Effector CD4-positive, alpha-beta T cell (primary cell): ENCODE measurements at places on chromosomes 6 and 20.

DNA sequence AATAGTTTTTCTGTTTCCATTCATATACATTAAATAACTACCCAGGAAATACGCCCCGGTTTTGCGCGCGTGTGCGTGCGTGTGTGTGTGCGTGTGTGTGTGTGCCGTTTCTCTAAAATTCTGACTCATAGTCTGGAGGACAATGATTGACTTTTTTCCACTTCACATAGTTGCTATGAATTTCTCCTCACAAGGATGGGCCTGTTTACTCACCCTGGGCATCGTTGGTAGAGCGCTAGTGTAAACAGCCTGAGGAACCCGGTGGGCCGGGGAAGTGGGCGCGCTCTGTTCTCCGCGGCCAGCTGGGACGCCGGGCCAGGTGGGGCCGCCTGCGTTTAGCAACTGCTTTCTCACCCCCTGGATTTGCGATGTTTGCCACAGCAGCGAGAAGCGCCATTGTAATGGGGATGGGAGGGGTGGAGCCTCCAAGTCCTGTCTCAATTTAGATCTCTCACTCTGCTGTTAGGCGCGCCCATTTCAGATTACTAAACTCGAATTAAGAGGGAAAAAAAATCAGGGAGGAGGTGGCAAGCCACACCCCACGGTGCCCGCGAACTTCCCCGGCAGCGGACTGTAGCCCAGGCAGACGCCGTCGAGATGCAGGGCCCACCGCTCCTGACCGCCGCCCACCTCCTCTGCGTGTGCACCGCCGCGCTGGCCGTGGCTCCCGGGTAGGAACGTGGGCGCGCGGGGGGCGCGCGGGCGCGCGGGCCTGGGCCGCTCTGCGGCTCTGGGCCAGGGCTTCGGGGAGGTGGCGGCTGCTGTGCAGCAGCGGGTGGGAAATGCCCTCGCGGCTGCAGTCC lies at the start of gene CD109:
Gene CD109, plus strand, starts transcription at position 585 of the 803 bp plus-strand sequence. Its CDS starts 13 bp downstream, at position 598.
- peak; percentile 4 for DNase-seq

DNA sequence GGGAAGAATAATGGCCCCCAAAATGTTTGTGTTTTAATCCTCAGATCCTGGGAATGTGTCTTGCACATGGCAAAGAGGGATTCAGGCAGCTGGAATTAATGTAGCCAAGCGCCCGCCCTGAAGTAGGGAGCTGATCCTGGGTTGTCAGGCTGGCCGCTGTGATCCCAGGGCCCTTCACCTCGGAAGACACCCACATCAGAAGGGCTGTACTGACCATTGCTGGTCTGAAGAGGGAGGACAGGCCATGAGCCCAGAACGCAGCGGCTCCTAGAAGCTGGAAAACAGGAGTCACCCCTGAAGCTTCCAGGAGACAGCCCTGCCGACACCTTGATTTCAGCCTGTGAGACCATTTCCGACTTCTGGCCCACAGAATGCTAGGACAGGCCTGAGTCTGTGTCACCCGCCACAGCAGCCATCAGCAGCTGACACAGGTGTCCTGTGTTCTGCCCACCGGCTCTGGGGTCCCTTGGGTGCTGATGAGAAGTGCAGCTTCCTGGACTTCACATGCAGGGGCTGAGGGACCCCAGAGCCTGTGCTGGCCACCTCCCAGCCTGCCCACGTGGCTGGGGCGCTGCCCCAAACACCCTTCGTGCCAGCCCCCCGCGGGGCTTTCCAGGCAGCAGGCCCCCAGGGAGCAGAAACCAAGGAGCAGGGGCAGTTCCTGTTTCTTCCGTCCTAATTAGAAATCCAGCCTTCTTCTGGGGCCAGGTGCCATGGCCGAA lies 86.3 kb downstream of the ERMARD start:
- no peak for DNase-seq

GRCh38 chr6:112466373-112467151 lies 119.4 kb downstream of the RFPL4B start:
- DNase-seq: no peak

GRCh38 chr6:12446394-12446793 lies 156.2 kb downstream of the EDN1 start:
- no peak for DNase-seq

DNA sequence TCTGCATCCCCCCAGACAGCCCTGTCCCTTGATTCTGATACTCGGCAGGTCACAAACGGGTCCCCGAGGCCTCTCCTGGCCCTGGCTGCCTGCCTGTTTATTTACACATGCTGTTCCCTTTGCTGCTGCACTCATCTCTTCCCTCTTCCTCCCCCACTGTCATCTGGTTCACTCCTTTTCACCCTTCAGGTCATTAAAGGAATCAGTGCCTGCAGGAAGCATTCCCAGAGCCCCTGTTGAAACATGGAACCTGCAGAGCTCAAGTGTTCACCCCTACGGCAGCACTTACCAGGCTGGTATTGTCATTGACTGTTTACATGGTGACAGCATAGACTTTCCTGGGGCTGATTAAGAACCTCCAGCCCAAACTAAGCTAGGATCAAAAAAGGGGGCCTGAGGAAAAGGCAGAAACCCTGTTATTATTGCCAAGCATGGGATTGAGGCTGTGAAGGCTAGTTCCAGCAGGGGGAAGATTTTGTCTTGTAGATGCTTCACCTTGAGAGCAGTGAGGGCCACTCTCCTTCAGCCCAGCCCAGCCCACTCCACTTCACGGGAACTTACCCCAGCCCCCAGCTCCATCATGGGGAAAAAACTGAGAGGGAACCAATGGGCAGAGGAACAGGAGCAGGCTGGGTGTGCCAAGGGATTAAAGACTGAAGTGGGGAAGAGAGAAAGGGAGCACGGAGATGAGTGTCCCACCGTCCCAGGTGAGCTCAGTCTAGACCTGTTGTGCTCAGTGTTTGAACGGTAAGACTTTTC lies 73.2 kb downstream of the JPH2 start:
- no peak for DNase-seq

DNA sequence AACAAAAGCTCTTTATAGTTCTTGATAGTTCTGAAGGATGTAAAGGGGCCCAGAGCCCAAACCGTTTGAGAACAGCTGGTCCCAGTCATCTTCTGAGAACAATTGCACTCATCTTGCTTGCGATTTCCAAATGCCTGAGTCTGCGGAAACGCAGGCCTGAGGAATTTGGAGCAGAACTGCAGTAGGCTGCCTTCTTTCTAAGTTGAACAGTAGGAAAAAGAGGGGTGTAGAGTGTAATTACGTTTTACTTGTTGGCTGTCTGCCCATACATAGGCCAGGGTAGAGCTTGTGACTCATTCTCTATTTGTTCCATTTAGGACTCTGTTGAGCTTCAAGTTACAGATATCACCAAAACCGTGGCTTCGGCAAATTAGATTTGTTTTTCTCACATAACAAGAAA lies 42.0 kb upstream of the KIF16B start:
- DNase-seq: no peak

- no peak for DNase-seq
Observed at GRCh38 chr6:165204807-165205545, 104.4 kb downstream of the C6orf118 start.

DNA sequence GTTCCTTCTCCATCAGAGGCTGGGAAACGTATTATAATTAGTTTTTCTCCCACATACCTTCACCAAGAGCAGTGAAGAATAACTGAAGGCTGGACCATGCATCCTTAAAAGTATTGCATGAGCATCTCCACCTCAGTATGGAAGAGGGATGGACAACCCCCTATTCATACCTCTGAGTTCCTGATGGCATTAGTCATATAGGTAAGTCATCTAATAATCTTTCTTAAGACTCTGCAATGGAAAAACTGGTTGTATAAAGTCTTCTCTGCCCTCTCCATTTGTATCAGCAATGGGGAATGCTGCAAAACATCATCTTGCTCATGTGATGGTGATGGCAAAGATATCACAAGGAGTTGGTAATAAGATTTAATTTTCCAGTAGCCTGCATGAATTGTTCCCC lies 24.5 kb downstream of the PGM3 start:
- DNase-seq: no peak

GRCh38 chr6:110331390-110331789 lies 26.8 kb downstream of the METTL24 start:
- DNase-seq: no peak
